Thoracic aorta endothelial cell (primary cell): ENCODE measurements at places on chromosomes 11 and 22. TPM values are rescaled to one million over a fixed set of nuclear protein-coding genes. Genes with fewer than 3 reads are reported as not detected.

Gene BARX2
- not detected in 2 replicates for total RNA-seq

Gene LRRN4CL
- total RNA-seq, result not detected in 2 replicates

Gene LDHAL6A
- total RNA-seq, result not detected in 2 replicates

Gene TMEM121B
- 0.50 and 0.53 TPM in 2 replicates for total RNA-seq

Gene APOBEC3B
- 5.9 TPM in 1 of 2 replicates, not detected in the other for total RNA-seq

Gene C22orf31
- not detected in 2 replicates for total RNA-seq
